ENCODE measurements at places on chromosomes 2 and 18.

DNA sequence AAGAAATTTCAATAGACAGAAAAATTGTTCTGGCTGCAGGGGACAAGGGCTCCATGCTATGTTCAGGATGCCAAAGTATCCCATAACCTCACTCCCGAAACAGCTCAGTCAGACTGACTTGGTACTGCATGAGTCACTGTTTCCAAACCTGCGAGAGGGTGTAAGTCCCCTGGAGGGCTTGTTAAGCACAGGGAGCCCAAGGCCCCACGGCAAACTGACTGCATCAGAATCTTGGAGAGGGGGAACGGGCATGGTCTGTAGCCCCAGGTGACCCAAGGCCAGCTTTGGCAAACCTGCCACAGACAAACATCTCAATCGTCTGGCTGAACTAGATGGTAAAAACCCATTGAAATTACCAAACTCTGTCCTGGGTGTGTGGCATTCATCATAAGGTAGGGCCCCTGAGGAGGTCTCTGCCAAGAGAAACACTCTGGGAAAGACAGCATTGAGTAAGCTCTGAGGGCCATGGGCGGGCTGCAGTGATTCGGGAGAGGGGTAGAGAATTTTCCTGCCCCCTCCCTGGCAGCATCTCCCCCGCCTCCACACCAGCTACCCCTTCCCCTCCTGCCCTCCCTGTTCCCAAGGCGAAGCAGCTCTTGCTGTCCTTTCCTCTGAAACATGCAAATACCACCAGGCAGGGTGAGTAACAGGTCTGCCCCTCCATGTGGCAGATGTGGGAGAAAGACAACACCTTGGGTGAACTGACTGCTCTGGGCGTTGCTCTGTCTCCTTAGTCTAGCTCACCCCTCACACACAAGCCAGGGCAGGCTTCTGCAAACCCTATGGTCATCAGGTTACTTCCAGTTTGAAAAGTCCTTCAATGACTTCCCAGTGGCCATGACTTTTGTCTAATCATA is 274.7 kb upstream of the SIX2 start:
- peak; percentile 26 for DNase-seq

DNA sequence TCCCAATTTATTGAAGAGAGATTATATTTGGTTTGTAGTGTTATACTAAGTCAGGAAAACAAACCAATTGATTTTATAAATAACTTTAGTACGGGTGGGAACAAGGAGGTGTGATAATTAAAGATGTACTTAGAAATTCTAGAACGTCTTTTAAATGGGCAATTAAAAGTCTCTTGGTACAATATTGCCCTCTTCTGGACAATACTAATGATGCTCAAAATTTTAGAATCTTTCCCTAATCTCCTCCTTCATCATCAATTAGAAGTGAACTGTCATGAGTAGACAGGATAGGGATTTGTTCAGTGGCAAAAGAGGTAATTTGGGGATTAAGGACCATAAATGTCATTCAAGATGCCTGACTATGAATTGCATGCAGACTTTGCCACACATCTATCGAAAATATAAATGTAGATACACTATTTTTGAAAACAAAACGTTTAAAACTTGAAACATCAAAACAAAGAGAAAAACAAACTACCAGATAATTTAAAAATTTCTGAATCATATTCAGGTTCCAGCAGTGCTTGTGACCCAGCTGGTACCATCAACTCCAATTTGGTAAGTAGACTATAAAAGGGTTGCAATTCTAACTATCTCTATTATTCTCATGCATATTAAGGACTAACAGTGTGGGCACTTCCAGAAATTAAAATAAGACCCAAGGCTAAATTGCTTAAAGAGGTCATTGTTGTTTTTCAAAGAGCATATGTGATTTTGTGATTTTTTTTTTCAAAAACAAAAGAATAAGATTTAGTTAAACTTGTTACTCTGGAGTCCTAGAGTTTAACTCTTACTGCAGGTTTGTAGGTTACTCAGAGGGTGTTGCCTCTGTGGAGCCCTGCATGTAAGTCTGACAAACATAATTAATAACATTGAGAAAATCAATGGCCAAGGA is 123.5 kb downstream of the LAMA3 start:
- peak; percentile 33 for DNase-seq

GRCh38 chr2:29374823-29375222 is 259.6 kb downstream of the CLIP4 start:
- DNase-seq = no peak

GRCh38 chr18:79644666-79645057 is 34.9 kb upstream of the CTDP1 start:
- DNase-seq = no peak

DNA sequence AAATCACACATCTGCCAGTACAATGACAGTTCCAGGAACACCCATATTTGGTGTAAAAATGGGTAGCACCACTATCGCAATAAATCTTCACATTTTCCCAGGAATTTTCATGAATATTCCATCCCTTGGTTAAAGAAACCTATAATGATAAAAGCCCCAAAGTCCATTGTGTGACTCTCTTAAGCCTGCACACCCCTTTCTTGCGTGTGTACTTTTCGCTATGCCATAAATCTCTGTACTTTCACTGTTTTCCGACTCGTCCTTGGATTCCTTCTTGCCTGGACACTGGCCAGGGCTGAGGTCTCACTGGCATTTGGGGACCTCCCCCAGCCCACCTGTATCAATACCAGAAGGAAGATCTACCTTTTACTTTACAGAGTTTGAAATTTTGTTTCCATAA is 172.3 kb downstream of the RNF152 start:
- no peak for DNase-seq

- DNase-seq = no peak
Measured at GRCh38 chr2:106956879-106957278, 70.9 kb upstream of the ST6GAL2 start.

DNA sequence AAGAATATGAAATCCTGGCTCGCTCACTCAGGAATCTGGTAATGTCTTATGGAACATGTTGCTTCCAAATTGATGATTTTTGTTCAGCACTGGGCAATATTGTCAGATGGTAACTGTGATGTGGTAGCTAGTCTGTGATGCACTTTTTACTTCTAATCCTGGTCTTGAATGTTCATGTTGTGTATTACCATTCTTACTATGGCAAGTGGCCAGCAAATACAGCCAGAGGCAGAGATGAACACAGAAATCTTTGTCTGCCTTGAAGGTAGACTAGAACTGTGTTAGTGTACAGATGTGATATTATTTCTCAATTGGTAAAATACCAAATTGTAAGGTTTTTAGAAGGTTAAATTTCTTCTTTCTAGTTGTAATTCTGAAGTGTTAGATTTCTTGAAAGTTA is 83.3 kb downstream of the UBE2E3 start:
- no peak for DNase-seq

GRCh38 chr18:24397694-24398368 is at the start of gene OSBPL1A:
Gene OSBPL1A, minus strand, starts transcription at chr18:24397824. Its CDS starts 20,291 bp downstream, at chr18:24377533.
- peak; percentile 98 for DNase-seq

DNA sequence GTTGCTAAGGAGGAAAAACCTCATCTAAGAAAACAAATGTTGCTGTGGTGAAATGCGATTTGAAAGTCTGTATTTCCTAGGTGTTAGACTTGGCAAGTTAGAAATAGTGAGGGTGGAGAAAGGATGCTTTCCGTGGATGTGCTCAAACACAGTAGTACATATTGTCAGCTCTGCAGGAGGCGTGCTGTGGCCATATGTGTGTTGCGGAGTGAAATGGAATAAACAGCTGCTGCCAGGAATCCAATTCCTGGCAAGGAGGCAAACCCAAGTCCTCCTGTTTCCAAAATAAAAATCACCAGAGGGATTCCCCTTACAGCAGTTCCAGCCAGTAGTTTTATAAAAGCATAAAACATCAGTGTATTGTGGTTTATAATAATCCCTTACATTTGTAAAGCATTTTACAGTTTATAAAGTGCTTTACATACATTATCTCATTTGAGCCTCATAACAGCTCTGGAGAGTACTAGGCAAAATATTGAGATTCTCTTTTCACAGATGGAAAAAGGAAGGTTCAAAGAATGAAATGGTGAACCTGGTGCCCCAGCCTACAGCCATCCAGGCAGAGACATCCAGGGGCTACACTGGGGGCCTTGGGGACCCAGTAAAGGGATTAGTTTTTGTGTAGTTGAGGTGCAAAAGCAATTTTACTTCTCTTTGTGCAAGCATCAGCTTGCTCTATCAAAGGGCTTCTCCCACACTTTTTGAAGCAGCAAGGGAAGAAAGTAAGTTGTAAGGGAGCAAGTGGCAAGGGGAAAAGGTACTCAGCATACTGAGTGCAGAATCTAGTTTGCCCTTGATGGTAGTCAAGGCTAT is 206.0 kb downstream of the AGPS start:
- no peak for DNase-seq

- DNase-seq = no peak
Measured at GRCh38 chr2:185219981-185220380, 518.6 kb upstream of the FSIP2 start.

- no peak for DNase-seq
Measured at GRCh38 chr2:239155806-239156480, 244.9 kb downstream of the HDAC4 start.

- no peak for DNase-seq
Measured at GRCh38 chr2:224309176-224309575, 92.7 kb downstream of the FAM124B start.

DNA sequence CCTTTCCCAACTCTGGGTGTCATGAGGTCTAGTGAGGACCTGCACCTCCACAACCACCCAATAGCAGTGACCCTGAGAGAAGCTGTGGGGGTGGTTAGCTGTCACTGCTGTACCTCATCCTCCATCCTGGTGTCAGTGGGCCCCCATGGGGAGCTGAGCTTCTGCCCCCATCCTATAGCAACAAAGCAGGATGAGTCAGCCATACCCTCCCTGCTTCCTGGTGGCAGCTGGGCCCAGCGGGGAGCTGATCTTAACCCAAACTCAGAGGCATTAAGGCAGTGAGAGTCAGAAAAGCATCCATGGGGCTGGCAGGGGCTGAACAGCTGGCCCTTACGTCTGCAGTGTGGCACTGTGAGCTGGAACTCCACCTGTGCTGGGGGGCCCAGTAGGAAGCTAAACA is 247.8 kb upstream of the HDAC4 start:
- peak; percentile 84 for DNase-seq

Measured in NB4 (cell line).